Uterus (tissue), 4 donors: ENCODE measurements at places on chromosomes 16 and 17.

- peak; percentile 57 for DNase-seq
These were observed 7.3 kb downstream of the THRA start for GRCh38 chr17:40069751-40070708.

DNA sequence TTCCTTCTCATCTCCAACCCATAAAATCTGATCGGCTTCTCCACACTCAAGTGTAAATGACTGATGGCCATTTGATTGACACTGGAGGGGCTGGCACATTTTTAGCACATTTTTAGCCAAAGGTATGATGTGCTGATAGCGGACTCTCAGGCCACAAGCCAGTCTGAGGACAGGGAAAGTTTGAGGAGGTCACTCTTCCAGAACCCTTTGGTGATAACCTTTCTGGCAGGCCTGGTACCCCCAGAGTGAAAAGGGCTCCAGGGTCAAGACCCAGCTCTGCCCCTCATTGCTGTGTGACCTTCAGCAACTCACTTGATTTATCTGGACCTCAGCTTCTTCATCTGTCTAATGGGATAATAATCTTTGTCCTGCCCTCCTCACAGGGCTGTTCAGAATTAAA lies 1.7 kb upstream of the NLRC5 start:
- DNase-seq: no peak

- peak; percentile 55 for DNase-seq
These were observed 709 bp downstream of the STAT5A start for GRCh38 chr17:42288803-42289610.

DNA sequence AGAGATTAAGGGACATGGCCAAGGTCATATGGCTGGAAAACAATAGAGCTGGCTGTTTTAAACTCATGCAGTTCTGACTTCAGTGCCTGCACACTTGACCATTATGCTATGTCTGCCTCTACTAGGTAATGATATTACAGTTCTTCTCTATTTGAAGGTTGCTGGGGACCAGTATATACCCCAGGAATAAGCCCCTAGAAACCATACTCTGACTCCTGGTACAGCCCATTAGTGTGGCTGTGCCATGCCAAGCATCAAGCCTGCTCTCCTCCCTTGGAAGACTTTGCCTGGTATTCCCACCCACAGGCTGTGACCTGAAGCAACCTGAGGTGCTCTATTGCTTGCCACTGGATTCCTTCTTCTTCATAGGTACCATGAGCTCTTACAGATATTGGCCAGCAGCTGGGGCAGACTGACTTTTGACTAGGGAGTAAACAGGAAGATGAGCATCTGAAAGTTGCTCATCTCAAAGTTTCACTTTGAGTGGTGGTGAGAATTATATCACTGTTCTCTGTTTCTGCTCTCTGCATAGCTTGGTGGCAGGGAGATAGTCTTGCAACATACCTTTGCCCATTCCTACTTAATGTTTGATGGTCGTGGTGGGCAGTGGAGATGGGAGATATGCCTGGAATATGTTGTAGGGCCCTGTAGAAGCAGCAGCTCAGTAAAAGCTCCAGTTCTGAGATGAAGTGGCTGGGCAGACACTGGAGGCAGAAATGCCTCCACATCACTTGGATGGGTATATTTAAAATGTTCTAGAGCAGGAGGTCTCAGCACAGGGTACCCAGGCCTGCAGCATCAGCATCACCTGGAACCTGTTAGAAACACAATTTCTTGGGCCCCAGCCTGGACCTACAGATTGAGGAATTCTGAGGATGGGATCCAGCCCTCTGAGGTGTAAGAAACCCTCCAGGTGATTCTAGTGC lies 274.7 kb downstream of the HS3ST4 start:
- DNase-seq: no peak

- DNase-seq: no peak
These were observed 5.7 kb upstream of the HID1 start for GRCh38 chr17:74978240-74978639.

DNA sequence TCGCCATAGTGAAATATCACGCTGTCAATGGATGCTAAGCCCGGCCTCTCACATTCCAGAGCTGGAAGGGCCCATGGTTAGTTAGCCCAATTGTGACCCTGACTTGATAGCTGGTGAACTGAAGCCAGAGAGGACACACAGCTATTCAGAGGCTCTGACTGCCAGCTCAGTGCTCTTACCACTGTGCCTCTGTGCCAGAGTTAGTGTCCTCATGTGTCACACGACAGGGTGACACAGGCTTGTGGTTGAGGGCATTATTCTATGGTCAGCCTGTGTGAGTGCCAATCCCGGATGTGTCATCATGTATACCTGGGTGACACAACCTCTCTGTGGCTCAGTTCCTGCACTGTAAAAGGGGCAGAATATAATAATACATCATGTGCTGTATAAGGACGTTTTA lies 2.5 kb upstream of the MT1X start:
- no peak for DNase-seq

DNA sequence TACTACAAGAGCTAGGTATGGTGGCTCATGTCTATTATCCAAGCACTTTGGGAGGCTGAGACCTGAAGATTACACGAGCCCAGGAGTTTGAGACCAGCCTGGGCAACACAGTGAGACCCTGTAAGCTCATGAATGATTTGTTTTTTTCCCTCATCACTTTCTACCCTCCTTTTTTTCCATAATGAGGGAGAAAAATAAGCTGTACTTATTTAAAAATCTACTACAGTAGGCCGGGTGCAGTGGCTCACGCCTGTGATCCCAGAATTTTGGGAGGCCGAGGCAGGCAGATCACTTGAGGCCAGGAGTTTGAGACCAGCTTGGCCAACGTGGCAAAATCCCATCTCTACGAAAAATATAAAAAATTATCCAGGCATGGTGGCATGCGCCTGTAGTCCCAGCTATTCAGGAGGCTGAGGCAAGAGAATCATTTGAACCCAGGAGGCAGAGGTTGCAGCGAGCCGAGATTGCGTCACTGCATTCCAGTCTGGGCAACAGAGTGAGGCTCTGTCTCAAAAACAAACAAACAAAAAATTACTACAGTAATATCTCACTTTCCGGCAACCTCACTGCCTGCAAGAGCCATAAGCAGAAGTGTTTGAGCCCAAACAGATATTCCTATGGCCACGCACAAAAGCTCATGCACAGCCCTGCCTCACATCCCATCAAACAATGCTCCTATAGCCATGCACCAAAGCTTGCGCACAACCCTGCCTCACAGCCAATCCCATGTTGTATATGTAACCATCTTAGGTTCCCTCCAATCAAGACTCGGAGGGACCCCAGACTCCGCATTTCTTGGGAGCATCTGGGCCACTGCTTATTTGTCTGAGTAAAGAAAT lies 37.4 kb downstream of the TK2 start:
- peak; percentile 14 for DNase-seq

- DNase-seq: no peak
These were observed 22.1 kb downstream of the TRIM25 start for GRCh38 chr17:56891751-56892150.

DNA sequence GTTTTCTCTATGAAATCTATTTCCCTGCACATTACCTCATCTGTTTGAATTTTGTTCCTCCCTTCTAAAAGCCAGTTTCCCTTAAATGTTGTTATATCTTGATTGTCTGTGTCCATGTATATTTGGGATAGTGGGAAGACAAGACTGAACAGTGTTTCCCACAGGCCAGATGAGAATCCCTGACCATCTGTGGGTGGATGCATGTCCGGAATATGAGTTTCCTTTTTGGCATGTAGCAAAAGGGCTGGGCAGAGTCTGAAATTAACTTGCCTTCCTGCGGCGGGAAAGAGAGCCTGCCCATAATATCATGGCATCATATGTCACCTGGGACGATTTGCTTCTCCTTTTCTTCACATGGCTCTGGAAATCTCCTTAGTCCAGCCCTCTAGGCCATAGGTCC lies 385.8 kb upstream of the MAF start:
- DNase-seq: no peak

DNA sequence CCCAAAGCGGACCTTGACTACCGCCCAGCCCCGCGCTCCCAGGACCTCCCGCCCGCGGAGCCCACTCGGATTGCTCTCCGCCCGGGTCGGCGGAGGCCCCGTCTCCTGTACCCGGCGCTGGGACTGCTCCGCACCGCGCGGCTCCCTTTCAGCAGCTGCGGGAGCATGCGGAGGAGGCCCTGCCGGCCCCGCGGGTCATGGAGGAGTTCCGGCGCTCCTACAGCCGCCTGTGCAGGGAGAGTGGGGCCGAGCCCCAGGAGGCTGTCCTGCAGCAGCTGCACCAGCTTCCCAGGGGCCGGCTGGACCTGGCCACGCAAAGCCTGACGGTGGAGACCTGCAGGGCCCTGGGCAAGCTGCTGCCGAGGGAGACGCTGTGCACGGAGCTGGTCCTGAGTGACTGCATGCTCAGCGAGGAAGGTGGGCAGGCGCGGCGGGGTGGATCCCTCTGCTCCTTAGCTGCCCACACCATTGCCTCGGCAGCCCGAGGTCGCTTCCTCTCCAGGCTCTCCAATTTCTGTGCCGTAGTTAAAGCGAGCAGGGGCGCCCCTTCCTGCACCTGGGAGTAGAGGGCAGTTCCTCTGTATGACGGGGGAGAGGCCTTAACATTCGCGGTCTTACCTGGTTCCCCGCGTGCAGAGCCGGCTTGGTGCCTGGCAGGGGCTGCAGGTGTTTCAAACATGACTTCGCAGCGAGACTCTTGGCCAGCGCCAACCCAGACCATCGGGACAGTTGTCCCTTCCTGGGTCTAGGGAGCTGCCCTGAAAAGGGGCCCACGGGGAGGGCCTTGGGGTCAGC lies 539 bp downstream of the LRRC45 start:
- no peak for DNase-seq

DNA sequence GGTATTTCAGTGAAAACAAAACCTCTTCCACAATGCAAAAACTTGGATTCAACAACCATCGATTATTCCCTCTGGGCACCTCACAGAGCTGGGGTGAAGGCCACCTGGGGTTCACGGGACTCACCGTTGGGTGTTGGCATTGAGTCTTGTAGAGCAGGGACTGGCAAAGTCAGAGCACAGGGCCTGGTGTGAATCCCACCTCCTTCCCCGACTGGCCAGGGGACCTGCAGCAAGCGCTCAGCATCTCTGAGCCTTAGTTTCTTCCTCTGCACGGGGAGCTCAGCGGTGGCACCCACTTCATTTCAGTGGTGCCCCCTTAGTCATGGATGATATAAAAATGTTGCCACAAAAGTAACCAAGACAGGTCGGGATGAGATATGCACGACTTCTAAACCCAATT lies 100.4 kb downstream of the METRNL start:
- no peak for DNase-seq

DNA sequence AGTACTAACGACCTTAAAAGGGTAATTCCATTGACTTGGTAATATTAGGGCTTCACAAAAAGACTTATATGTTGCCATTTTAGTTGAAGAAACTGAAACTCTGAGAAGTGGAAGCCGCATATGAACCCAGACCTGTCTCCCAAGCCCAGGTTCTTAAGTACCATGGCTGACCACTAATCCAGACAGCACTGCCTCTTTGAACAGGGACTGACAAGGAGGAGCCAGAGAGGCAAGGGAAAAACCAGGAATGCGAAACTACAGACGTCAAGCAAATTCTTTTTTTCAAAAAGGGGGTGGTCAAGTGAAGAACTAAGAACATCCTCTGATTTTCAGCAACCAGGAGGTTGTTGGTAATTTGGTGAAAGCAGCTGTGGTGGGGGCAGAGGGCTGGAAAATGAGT lies 15.2 kb downstream of the CYB5D1 start:
- no peak for DNase-seq

DNA sequence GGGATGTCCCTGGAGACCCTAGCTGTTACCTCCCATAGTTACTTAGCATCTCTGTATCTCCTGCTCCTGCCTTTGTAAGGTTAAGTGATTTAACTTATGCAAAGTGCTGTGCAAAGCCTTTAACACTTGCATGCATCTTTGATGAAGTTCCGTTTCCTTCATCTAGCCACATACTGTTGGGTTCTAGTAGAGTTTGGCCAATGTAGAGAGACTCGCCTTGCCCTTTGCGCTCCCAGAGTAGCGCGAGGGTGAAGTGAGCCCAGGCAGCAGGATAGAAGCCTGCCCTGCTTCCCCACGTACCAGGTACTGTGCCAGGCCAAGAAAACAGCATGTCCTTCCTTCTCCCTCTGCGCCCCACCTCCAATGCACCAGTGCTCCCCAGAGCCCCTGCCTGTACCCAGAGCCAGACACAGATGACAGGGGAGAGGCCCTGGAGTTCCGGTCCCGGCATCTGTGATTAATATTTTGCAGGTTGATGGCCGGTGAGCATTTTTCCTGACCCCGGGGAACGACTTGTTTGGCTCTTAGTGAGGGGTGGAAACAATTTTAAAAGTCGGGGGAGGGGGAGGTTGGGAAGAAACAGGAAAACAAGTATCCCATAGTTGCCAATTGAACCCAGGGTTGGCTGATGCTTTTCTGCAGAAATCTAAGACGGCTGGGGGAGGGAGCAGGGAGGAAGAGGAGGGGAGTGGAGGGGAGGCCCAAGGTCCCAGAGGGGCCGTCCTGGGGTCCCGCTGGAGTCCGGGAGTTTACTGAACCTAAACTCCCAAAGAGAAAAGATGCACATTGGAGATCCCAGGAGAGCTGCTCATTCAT lies 13.1 kb upstream of the CDC42EP4 start:
- DNase-seq: no peak

DNA sequence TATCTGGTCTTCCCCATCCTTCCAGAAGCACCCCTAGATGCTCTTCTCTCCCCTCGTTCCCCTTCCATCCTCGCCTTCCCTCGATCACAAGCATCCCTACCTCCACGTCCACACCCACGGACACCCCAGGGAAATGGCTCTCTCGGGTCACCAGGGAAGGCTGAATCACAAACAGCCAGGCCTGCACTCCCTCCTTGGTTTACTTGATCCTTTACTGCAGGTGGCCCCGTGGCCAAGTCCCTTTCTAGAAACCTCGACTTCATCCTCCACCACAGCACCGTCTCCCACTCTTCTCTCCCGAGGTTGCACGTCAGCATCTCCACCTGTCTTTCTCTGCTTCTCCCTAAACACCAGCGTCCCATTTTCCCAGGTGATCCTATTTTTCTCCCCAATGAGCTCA lies 6.5 kb upstream of the RBFOX3 start:
- no peak for DNase-seq

- no peak for DNase-seq
These were observed 14.7 kb downstream of the PEMT start for GRCh38 chr17:17576772-17577234.

- DNase-seq: no peak
These were observed 1357.4 kb upstream of the GOT2 start for GRCh38 chr16:60091529-60091928.

GRCh38 chr16:27495191-27495590 lies 54.5 kb downstream of the GTF3C1 start:
- peak; percentile 65 for DNase-seq

- DNase-seq: no peak
These were observed 49.2 kb upstream of the EMP2 start for GRCh38 chr16:10629592-10629963.

GRCh38 chr17:49403514-49404289 lies 11.0 kb downstream of the PHB1 start:
- no peak for DNase-seq

- DNase-seq: no peak
These were observed 28.5 kb downstream of the SYCE1L start for GRCh38 chr16:77227745-77228144.

GRCh38 chr17:56290802-56291118 lies 137.5 kb downstream of the ANKFN1 start:
- no peak for DNase-seq
